ENCODE measurements at places on chromosomes 16 and 17.

GRCh38 chr16:61296814-61297213, 739.4 kb downstream of the CDH8 start:
- DNase-seq: no peak

DNA sequence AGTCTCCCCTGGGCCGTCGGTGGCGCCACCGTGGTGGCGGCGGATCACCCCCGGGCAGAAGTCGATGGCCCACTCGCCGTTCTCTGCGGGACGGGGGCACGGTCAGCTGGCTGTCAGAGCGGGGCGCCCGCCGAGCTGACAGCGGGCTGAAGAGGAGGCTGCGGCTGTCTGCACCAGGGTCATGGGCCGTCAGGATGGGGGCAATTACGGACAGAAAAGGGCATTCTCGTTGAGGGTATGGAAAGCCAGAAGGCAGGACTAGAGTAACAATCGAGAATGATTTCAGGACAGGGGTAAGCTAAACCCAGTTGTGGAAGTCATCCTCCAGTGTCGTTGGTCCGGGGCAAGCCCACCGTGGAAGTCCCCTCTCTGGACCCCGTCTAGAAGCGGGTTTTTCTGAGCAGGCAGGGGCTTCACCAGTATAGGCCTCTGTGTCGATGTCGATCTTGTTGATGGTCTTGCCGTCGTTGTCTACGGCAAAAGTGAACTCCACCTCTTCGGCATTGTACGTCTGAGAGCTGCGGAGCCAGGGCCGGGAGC, 1.7 kb downstream of the CHRNE start:
- no peak for DNase-seq

GRCh38 chr17:226108-227077, 44.9 kb upstream of the DOC2B start:
- no peak for DNase-seq

- no peak for DNase-seq
Measured at GRCh38 chr16:89598199-89598598, 15.2 kb upstream of the DPEP1 start.

DNA sequence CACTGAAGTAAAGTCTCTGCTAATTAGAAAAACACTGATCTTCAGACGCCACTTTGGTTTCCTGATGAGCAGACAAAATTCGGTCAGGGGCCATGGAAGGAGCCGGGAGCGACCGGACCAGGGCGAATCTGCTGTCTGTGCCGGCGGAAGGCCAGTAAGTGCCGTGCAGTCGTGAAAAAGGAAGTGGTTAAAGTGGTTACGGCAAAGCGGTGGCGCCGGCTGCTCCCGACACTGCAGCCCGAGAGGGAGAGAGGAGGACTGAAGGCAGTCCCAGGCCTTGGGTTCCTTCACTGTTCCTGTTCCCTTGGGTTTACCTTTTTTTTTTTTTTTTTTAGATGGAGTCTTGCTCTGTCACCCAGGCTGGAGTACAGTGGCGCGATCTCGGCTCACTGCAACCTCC, 17.3 kb upstream of the HEXD start:
- DNase-seq: no peak

- DNase-seq: no peak
Measured at GRCh38 chr17:44053125-44053872, 13.2 kb downstream of the LSM12 start.

DNA sequence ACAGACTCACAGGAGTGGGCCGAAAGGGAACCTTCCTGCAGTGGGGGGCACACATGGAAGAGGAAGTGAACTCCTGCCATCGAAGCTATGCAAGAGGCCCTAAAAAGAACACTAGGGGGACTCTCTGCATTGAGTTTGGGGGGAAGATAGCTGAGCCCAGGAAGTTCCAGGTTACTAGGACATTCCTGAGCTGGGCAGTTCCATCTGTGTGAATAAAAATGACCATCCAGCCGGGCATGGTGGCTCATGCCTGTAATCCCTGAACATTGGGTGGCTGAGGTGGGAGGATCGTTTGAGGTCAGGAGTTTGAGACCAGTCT, 211.8 kb downstream of the ZNF423 start:
- DNase-seq: no peak

DNA sequence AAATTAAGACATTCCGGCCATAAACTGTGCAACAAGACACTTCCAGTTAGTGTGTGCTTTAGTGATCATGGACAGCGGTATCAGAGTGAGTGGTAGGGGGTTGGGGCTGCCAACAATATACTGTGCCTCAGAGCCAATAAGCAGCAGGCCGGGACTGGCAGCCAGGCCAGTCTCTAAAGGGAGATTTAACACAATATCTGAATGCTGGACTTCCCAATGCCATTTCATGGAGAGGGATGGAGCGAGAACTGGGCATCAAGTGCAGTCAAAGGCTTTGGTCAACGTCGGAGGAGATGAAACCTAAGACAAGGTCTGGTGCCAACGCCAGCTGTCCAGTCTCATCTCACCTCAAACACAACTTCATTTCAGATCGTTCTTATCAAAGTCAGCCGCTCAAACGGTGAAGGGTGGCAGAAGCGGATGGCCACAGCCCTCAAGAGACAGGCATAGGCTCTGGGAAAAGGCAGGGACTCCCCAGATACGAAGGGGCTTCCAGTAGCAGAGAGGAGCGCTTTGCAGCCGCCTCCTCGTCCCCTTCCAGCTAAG, 935 bp downstream of the USP32 start:
- DNase-seq: no peak

DNA sequence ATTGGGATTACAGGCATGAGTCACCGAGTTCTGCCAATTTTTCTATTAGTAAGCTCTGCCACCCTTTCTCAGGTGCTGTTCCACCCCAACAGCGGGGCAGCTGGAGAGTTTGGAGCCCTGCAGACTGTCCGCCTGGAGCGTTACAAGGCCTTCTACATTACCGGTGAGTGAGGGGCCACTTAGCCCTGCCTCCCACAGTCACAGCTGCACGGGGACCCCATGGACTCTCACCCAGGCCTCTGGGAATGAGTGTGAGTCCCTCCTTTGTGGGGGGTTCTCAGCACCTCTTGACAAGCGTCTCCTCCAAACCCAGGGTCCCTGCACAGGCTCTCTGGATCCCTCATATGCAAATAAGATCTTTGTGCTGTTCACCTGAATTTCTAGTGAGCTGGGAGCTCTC, 56.0 kb downstream of the WIPI1 start:
- DNase-seq: no peak

GRCh38 chr17:29005936-29006511, at the start of gene SEZ6:
Gene SEZ6, minus strand, starts transcription at chr17:29006033. Its CDS starts 164 bp downstream, at chr17:29005869.
- no peak for DNase-seq

GRCh38 chr16:88785106-88785924, at the start of gene PIEZO1:
Gene PIEZO1, minus strand, starts transcription at chr16:88785220. Its CDS starts 256 bp downstream, at chr16:88784964.
- no peak for DNase-seq

DNA sequence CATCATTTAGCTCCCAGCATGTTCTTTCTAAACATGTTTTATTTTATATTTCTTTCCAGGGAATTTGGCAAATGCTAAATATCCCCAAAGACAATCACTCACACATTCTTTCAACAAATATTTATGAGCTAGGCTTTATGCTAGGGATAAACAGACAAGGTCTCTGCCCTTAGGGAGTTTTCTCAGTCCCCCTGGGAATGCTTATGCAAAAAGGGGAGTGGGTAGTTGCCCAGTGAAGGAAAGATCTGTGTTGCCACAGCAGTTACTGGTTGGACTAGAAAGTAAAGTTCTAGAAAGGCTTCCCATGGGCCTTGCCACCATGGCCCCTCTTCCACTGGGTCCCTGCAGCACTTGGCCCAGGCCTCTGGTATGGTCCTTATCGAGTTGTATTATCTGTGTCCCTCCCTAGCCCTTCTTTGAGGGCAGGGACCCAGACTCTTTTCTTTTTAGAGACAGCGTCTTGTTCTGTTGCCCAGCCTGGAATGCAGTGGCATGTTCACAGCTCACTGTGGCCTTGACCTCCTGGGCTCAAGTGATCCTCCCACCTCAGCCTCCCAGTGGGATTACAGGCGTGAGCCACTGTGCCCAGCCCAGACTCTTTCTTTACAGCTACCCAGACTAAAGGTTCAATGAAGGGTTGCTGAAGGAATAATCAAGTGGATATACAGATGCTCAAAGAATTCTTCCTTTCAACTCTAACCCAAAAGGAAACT, 78.0 kb downstream of the YPEL2 start:
- no peak for DNase-seq

GRCh38 chr17:76893623-76894334, 25.6 kb downstream of the MGAT5B start:
- no peak for DNase-seq

- DNase-seq: peak; percentile 41
Measured at GRCh38 chr17:7280519-7281073, 922 bp upstream of the SLC2A4 start.
